ENCODE measurements at places on chromosomes 11 and 22. TPM values are rescaled to one million over a fixed set of nuclear protein-coding genes. Genes with fewer than 3 reads are reported as not detected.

Gene PTGDR2
- not detected for total RNA-seq

Gene EED
- total RNA-seq: 29.0 TPM

Gene RFPL1
- total RNA-seq: not detected

Gene C11orf52
- total RNA-seq: not detected

Gene TYR
- not detected for total RNA-seq

Gene ABCG4
- 0.39 TPM for total RNA-seq

Gene C11orf68
- 84.7 TPM for total RNA-seq

Gene GGT5
- 3.6 TPM for total RNA-seq

Gene GLYAT
- not detected for total RNA-seq

Gene BATF2
- 1.6 TPM for total RNA-seq

Gene POGLUT3
- 52.3 TPM for total RNA-seq

Gene OR5P2
- total RNA-seq: not detected

Gene OR8K5
- total RNA-seq: not detected

Gene P2RX6
- total RNA-seq: 0.46 TPM

Gene TIMP3
- 0.67 TPM for total RNA-seq

Gene KRTAP5-11
- total RNA-seq: not detected

Gene PDE2A
- 0.74 TPM for total RNA-seq

Gene RAB36
- 4.1 TPM for total RNA-seq

Gene SAA4
- not detected for total RNA-seq

Gene CDC42BPG
- 4.1 TPM for total RNA-seq

Gene HEPHL1
- total RNA-seq: not detected

Gene TMEM191B
- 3.7 TPM for total RNA-seq

Gene CARD18
- total RNA-seq: 8.1 TPM

Gene UBQLN3
- total RNA-seq: not detected

Gene OR51E2
- not detected for total RNA-seq

Gene INS
- not detected for total RNA-seq

Gene ROBO4
- total RNA-seq: 0.26 TPM

Gene MPPED2
- not detected for total RNA-seq

Gene KRTAP5-8
- total RNA-seq: not detected

Gene OR6T1
- not detected for total RNA-seq

Gene FAM111B
- 23.6 TPM for total RNA-seq

Gene C11orf86
- total RNA-seq: 0.28 TPM

Gene RAC2
- 1.5 TPM for total RNA-seq

Gene SAAL1
- 19.5 TPM for total RNA-seq

Gene C11orf21
- 0.31 TPM for total RNA-seq

Gene TSPAN18
- 21.3 TPM for total RNA-seq

Gene OPCML
- not detected for total RNA-seq

Gene CENPM
- total RNA-seq: 39.8 TPM

Gene APOA5
- 0.39 TPM for total RNA-seq

Gene GAS2
- 0.87 TPM for total RNA-seq

Gene VSIG10L2
- total RNA-seq: not detected

Data from Panc1 (cell line).